Hematopoietic multipotent progenitor cell treated with erythropoietin and hydrocortisone succinate and interleukin-3 and kit ligand, for 15 days (in vitro differentiated cells): ENCODE measurements at places on chromosomes 5 and 9.

GRCh38 chr9:73995836-73996235, 501.3 kb upstream of the RORB start:
- DNase-seq: no peak

DNA sequence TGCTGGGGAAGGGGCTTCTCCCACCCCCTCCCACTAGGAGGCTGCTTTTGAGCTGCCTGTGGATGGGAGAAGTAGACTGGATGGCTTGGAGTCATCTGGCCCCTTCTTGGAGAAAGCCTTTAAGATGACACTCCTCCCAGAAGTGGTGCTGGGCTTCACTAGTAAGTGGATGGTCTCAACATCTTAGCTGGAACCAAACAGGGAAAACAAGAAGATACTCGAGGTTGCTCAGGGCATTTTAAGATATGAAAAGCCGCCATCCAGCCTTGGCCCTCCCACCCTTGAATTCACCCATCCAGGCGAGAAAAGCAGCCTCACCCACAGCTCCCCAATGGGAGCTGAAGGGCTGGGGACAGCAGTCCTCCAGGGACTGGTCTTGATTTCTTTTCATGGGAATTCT, 7.8 kb upstream of the SMIM32 start:
- DNase-seq: no peak

GRCh38 chr5:151591144-151591819, at the start of gene FAT2:
TSS of gene FAT2 (minus strand) at chr5:151591331. CDS start at chr5:151568931, 22,400 bp downstream.
- DNase-seq: no peak

- DNase-seq: no peak
These were observed 95.6 kb downstream of the PALM2AKAP2 start for GRCh38 chr9:109875495-109876129.

GRCh38 chr5:56148453-56148971, 84.6 kb downstream of the ANKRD55 start:
- no peak for DNase-seq

DNA sequence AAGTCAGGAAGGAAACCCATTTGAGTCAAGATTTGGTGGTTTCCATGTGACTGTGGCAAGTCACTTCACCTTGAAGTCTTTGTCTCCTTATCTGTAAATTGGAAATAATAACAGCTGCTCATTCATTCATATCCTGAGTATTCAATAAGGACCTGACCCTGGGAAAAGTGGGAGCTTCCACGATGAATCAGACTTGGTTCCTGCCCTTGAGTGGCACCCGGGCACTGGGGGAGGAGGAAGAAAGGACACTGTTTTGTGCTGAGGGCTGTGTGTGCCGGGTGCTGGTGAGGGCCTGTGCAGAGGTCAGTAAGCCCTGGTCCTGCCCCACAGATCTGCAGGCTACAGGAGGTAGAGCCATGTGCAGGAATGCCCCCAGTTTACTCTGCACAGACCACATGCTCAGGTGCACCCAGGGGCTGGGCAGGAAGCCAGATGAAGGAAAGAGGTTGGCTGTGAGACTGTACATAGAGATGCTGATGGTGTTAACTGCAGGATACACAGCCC, 6.8 kb downstream of the NDST1 start:
- DNase-seq: no peak

DNA sequence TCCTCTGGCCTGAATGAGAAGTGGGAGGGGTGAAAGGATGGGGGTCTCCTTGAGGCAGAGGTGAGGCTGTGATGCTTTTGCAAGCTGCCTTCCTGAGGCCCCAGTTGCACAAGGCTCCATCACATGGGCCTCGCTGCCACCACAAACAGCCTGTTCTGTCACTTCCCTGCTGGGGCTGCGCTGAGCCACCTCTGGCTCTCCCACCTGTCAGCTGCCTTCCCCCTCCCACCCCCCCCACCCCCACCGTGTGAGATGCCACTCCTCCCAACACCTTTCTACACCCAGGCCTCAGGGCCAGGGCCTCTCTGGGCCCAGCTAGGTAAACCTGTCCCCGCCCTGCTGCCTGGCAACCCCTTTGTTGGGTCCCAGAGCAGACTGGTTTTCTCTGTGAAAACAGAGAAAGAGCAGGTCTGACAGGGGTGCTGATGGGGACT, 4.5 kb upstream of the PDLIM4 start:
- no peak for DNase-seq

DNA sequence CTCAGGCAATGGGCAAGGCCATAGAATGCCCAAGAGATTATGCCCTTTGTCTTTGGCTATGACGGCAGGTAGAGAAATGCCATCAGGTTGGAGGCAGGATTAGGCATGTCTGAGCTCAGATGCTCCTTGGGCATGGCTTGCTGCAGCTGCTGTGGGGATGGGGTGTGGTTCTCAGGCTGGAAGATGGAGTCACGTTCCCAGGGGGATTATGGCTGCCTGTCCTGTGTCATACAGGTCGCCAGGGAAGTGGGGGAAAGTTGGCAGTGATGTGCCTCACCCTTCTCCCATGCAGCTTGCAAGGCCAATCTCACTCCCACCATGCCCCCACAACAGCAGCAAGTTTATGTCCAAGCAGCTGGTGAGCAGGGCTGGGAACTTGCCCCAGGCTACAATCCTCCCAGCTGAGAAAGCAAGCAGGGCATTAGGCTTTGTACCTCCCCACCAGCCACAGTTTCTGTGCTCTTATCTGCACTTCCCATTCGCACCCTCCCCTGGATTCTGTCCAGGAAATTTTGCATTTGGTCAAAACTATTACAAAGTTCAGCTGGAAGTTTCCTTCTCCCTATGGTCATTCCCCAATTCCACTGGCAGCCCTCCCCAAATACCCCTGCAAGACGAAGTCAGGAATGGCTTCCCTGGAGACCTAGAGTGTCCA, 1788.0 kb upstream of the NUDT12 start:
- DNase-seq: no peak

- no peak for DNase-seq
These were observed 19.1 kb upstream of the SNX2 start for GRCh38 chr5:122755783-122756182.
